ENCODE measurements at places on chromosomes 16 and 17.

- DNase-seq: no peak
Measured at GRCh38 chr17:75260641-75261335, 618 bp downstream of the GGA3 start.

GRCh38 chr16:87336434-87337240 is 19.4 kb upstream of the C16orf95 start:
- no peak for DNase-seq

GRCh38 chr16:69056421-69056820 is 49.0 kb upstream of the HAS3 start:
- DNase-seq: no peak

DNA sequence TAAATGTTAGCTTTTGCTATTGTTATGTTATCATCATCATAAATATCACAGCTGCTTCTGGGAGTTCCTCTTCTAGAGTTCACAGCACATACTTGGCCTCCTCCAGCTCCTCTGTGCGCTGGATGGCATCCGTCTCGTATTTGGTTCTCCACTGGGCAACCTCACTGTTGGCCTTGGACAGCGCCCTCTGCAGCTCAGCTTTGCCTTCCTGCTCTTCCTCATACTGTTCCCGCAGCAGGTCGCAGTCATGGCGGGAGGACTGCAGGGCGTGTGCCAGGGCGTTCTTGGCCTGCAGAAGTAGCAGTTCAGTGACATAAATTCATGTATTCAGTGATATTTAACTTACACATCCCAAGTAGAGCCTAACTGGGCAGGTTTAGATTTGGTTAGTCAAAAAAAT is 23.4 kb downstream of the MYH8 start:
- no peak for DNase-seq

- no peak for DNase-seq
Measured at GRCh38 chr17:70290770-70291169, 121.4 kb downstream of the KCNJ2 start.

GRCh38 chr16:23408823-23409298 is 44.1 kb downstream of the COG7 start:
- DNase-seq: peak; percentile 76

- no peak for DNase-seq
Measured at GRCh38 chr17:78058001-78058400, 70.6 kb downstream of the TMC6 start.

GRCh38 chr16:77647726-77648125 is 74.6 kb upstream of the NUDT7 start:
- DNase-seq: no peak

DNA sequence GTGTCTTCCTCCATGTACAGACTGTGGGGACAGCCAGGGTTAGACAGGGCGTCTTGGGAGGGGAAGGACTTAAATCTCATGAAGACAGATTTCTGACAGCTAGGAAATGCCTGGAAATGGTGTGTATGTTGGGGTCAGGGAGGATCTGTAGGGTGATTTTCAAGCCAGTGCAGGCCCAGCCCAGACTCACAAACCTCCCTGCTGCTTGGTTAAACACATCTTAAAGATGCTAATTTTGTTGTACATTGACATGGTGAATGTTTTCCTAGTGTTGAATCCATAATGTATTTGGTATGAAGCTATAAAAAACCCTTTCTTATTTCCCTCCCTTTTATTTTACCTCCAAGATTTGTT is 238.3 kb downstream of the CCDC182 start:
- DNase-seq: no peak

- peak; percentile 56 for DNase-seq
Measured at GRCh38 chr17:61247439-61247838, 152.2 kb upstream of the TBX2 start.

DNA sequence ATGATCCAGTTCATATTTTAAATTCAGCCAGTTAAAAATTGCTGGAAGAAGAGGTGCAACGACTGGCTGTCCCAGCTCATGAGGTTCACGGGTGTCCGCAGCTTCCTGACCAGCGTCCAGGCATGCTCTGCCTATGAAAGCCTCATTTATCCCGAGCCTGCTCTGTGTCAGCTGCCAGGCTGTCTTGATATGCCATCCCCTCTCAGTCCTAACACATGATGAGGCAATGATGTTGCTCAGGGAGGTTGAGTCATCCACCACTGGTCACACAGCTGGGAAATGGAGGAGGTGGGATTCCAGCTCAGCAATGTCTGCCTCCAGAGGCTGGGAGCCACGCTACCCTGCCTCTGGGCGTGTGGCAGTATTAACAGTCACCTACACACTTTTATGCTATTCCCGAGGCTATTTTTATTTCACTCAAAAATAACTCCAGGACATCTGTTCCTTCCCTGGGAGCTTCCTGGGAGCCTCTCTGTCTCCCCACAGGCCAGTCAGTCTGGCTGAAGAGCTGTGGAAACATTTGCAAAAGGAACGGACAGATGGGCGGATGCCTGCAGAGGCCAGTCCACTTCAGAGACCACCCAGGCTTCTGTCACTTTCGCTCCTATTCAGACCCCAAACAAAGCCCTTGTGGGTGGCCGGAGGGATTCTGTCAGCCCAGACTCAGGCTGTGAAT is 22.5 kb downstream of the RAB11FIP4 start:
- DNase-seq: peak; percentile 77

DNA sequence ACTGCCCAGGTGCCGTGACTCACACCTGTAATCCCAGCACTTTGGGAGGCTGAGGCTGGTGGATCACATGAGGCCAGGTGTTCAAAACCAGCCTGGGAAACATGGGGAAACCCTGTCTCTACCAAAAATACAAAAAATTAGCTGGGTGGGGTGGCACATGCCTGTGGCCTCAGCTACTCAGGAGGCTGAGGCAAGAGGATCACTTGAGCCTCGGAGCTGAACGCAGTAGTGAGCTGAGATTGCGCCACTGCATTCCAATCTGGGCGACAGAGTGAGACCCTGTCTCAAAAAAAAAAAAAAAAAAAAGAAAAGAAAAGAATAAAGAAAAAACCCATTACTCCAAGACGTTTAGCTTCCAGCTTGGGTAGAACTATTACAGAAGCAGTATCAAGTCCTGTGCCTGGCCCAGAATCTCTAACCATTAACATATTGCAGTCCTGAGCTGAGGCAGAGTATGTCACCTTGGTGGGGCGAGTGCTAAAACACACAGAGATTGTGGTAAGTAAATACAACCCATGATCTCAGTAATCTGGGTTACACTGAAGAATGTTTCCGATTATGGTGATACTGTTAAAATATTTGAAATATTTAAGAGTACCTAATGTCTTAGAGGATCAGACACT is 23.2 kb upstream of the CFAP20 start:
- DNase-seq: no peak

- DNase-seq: no peak
Measured at GRCh38 chr17:19656336-19656735, 7.8 kb downstream of the ALDH3A2 start.

All from HFFc6 (cell line).